Activated CD4-positive, CD25-positive, alpha-beta regulatory T cell treated with anti-CD3 and anti-CD28 coated beads, Interleukin-2, amount 50 U/mL, for 24 hours (primary cell): ENCODE measurements at places on chromosomes 3 and 15.
A peak's percentile ranks its signal among the peaks of the same experiment; 100 is the strongest.

GRCh38 chr3:100781301-100781700 is 72.0 kb downstream of the TFG start:
- ATAC-seq, result no peak

DNA sequence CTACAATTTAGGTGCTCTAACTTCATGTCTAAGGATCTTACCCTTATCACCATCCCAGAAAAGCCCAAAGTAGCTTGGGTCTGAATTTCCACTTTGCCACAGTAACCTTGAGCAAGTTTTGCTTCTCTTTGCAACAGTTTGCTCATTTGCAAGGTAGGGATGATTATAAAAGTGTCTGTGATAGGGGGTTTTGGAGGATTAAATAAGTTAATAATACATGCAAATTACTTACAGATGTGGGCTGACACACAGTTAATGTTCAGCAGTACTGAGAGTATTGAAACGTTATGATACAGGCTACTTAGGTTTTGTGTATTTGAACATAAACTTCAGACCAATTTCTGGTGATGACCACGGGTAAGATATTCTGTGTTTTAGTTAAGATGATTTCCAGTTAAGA is 444.7 kb upstream of the TPRG1 start:
- ATAC-seq, result no peak

DNA sequence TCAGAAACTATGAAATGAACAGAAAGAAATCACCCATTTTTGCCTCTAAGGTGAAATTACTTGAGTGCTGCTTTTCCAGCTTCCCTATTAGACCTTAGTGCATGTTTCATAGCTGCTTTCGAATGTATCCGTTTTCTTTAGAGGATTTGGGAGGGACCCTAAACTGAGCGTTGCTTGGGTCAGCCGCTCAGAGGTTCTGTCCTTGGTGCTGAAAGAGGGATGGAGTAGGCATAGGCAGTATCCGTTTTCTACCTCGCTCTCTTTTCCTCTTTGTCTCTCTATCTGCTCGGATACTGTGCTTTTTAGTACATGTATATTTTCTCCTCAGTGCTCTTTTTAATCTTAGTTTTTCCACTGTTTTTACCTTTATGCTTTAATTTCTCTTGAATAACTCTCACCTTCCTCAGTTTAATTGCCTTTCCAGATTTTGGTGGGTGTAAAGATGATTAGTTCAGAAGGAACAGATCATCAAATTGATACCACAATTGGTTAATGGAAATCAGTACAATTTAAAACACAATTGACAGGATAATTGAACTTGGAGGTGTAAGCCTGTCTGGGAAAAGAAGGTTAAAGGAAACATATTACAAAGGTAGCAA is at the start of gene DRD3:
TSS of gene DRD3 (minus strand) at position 283 of the 599 bp plus-strand sequence. CDS start 7,060 bp downstream, outside the sequence.
- peak; percentile 43 for ATAC-seq

DNA sequence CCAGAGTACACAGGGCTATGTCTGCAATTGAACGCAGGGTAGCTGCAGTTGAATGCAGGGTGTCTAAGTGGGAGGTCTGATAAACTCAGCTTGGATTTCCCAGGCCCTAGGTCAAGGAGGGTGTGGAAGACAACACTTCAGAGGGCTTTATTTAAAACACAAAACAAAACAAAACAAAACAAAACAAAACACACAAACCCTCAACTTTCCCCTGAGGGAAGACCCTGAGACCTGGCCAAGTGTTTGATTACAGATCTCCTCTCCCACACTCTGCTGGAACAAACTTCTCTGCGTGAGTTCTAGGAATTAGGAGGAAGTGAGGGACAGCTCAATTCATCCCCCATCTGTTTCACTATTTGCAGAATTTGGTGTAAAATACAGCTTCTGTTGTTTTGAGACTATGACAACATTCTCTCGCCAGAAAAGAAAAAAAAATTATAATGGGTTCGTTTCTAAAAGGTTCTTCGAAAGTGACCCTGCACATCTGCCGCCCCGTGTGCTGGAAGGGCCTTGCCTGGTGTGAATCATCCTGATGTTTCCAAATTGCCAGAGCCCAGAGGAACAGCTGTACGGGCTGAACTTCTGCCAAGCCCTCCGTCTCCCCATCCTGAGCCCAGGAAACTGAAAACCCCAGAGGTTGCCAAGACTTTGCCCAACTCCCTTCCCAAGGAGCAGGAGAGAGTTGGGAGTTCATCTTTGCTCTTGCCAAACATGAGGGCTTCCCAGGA is 73.3 kb upstream of the RAD18 start:
- no peak for ATAC-seq

- ATAC-seq, result no peak
Measured at GRCh38 chr15:70192041-70192440, 94.3 kb upstream of the TLE3 start.

DNA sequence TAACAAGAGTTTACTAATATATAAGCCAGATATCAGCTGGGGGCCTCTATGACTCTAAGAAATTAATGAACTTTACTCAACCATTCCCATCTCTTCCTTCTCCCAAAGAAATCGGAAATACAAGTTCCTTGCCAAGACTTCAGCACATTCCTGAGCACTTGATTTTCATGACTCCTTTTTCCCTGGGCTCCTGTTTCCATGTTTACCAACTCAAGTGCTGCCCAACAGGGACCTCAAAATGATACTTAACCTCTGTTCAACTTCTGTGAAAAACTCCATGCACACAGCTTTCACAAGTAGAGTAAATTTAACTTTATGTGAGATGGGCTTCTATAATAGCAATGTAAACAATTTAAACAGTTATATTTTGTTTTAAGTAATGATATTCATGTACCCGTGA is 315.8 kb upstream of the CDIN1 start:
- no peak for ATAC-seq

DNA sequence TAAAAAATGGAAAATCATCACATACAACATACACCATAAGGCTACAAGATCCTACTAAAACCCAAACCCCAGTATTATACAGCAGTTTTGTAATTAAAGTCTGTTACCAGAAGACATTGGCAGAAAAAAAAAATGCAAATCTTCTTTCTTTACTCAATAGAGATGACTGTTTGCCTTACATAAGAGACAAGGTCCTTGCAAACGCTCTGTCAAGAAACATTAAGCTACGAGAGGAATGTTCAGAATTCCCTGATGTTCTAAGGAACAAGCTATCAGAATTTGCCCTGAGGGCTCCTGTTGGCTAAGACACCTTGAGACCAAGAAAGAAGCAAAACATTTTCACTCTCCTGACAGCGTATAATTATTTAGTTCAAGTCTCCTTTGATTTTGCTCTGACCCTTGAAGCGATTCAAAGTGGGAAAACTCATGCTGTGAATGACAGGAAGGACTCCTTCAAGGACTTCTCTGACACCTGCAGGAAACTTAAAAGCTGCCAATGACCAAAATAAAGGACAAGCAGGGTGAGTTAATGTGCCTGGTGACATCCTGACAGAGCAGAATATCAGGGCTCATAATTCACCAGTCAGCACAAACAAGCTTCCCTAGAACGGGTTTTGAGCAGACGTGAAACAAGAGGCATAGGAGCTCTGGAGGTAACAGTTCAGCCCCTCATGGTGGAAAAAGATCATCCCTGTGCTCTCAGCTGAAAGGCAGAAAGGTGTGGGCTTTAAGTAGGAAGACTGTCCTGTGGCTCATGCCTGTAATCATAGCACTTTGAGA is 2.5 kb downstream of the SCAMP2 start:
- ATAC-seq, result no peak

GRCh38 chr3:192011137-192011536 is 550.2 kb downstream of the PYDC2 start:
- ATAC-seq, result no peak

DNA sequence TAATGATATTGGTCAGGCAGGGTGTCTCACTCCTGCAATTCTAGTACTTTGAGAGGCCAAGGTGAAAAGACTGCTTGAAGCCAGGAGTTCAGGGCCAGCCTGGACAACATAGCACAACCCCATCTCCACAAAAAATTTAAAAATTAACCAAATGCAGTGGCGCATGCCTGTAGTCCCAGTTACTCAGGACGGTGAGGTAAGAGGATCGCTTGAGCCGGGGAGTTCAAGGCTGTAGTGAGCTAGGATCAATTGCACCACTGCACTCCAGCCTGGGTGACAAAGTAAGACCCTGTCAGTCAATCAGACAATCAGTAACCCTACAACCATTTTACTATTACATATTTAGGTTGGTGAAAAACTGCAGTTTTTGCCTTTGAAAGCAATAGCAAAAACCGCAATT is 43.0 kb downstream of the RBM15B start:
- no peak for ATAC-seq

- no peak for ATAC-seq
Measured at GRCh38 chr3:36214460-36214859, 165.8 kb upstream of the STAC start.
